CD4-positive, alpha-beta T cell treated with Interleukin-15 for 4 hours (primary cell): ENCODE measurements at places on chromosomes 7 and 10.

DNA sequence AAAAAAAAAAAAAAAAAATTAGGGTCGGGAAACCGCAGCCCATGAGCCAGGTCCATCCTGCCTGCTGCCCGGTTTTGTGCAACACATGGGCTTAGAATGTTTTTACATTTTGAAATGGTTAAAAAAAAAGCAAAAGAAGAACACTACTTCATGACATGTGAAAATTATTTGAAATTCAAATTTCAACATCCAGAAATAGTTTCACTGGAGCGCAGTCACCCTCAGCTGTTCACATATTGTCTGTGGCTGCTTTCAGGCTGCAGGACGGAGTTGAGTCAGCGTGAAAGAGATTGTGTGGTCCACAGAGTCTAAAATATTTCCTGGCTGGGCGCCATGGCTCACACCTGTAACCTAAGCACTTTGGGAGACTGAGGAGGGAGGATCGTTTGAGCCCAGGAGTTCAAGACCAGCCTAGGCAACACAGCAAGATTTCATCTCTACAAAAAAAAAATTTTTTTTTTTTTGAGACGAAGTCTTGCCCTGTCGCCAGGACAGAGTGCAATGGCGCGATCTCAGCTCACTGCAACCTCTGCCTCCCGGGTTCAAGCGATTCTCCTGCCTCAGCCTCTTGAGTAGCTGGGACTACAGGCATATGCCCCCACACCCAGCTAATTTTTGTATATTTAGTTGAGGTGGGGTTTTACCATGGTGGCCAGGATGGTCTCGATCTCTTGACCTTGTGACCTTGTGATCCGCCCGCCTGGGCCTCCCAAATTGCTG lies 63.9 kb upstream of the ECHDC3 start:
- DNase-seq: no peak

GRCh38 chr7:149824748-149825566 lies 13.2 kb upstream of the ZNF862 start:
- no peak for DNase-seq

DNA sequence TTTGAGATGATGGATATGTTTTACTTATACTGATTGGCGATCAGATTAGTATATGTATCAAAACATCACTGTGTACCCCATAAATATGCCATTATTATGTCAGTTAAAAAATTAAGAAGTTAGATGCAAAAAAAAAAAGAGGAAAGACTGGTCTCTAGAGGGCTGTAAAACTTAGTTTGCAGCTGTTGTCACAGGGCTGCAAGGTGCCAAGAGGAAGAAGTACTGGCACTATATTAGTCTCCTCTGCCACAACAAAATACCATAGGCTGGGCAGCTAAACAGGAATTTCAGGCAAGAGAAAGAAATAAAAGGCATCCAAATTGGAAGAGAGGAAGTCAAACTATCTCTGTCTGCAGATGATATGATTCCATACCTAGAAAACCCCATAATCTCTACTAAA lies 177.8 kb upstream of the PLPP4 start:
- no peak for DNase-seq

GRCh38 chr10:101085846-101086245 lies 24.1 kb downstream of the KAZALD1 start:
- no peak for DNase-seq

GRCh38 chr7:75055155-75055554 lies 18.4 kb downstream of the RCC1L start:
- no peak for DNase-seq

DNA sequence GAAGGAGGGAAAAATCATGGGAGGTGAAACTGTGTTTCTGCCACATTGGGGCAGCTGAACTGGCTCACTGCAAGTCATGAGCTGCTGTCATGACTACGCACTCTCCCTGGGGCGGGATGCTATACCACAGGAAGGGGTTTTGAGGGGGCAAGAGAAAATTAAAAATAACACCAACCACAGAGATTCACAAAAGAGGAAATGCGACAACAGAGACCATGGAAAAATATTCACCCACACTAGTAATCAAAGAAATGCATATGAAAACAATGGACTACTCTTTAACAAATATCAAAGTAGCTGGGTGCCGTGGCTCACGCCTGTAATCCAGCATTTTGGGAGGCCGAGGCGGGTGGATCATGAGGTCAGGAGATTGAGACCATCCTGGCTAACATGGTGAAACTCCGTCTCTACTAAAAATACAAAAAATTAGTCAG lies 65.2 kb upstream of the TM9SF3 start:
- peak; percentile 32 for DNase-seq

DNA sequence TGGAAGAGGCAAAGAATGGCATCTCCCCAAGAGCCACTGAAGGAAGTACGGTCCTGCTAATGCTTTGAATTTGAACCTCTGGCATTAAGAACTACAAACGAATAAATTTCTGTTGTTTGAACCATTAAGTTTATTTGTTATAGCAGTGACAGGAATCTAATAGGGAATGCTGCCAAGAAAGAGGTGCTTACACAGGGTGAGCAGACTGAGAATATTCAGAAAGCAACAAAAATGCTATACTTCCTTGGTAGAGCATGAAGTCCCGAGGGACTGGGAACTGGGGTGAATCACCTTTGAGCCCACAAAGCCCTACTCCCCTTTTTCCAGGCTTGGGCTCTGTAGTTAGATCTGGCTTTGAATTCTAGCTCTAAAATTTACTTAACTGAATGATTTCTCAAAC lies 45.0 kb downstream of the PANK1 start:
- no peak for DNase-seq

GRCh38 chr7:29565982-29566746 lies 2.5 kb downstream of the PRR15 start:
- no peak for DNase-seq

GRCh38 chr10:20614911-20615310 lies 282.2 kb downstream of the NEBL start:
- no peak for DNase-seq

- DNase-seq: no peak
Observed at GRCh38 chr7:66303454-66304155, 98.5 kb downstream of the TPST1 start.

DNA sequence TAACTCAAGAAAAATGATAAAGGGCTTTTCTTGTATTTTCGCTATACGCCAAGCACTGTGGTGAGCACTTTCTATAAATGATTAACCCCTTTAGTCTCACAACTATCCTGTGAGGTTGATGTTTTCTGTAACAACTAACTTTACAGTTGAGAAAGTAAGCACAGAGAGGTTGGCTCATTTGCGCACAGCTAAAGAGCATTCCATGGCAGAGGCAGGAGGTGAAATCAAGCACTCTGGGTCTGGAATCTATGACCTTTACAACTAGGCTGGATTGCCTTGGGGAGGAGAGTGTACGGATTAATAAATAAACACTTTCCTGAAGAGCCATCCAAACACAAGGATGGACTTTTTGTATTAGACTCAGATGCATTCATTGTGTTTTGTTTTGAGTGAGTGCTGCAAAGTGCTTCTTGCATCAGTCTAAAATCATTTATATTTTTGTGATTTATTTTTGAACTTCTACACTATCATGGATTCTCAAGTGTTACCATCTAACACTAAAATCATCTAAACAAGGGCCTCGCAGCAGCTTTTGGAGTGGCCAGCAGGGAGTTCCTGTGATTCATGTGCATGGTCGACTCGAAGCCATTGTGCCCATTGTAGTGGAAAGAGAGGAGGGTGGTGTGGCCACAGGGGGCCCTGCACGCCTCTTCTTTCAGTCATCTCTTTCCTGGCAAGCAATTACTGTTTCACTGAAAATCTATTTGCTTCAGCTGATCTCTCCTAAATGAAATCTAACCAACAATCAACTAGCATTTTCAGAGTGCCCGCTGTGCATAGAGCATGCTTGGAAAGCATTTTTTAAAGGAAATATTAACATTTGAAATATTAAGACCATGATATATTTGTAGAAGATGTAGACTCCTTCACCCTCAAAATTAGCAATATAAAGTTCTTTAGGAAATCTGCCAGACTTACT lies 633.4 kb upstream of the COBL start:
- no peak for DNase-seq

DNA sequence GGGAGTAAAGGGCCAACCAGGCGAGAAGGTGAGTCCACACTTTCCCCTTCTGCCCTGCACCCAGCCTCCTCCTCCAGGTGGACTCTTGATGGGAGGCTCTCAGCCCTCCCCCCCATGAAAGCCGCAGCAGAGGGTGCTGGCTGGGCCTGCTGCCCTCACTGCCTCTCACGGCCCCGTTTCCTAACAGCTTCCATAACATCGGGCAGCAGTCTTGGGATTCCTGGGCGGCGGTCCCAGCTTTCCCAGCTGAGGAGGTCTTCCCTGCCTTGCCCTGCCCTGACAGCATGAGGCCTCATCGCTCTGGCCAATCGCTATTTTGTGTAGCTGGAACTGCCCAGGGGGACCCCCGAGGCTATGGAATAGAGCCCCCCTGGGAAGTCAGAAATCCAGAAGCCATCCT lies 76.3 kb downstream of the COL13A1 start:
- DNase-seq: no peak

DNA sequence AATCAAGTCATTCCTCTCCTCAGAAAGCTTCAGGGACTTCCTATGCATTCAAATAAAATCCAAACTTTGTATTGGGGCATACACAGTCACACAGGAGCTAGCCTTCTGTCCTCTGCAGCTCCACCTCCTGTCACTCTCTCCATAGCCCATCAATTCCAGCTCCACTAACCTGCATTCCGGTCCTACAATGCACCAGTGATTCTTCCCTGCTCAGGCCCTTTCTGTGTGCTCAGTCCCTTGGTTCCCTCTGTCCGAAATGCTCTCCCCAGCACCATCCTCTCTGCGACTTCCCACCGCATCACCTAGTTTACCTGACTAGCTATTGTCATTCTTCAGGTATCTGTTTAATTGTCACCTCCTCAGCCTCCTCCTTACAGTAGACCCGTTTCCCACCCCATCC lies 26.4 kb upstream of the YAE1 start:
- DNase-seq: no peak

- DNase-seq: no peak
Observed at GRCh38 chr10:14616955-14617730, 157.6 kb downstream of the FAM107B start.

DNA sequence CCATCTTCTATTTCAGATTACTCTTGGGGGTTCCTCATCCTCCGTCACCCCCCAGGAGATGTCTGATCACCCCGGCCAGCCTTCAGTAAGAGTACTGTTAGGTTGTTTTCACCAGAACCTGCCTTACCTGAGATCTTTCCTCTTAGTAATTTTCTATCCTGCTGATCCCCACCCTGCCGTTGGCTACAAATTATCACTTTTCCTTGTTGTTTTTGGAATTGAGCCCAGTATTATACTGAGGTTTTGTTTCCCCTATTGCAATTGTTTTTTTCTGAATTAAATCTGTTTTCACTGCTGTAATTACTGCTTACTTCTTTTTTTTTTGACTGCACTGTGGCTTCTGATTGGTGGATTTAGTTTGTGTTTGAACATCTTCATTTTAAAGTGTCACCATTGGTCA lies 14.7 kb downstream of the SPAM1 start:
- no peak for DNase-seq

GRCh38 chr10:89973326-89973725 lies 271.9 kb downstream of the KIF20B start:
- no peak for DNase-seq

DNA sequence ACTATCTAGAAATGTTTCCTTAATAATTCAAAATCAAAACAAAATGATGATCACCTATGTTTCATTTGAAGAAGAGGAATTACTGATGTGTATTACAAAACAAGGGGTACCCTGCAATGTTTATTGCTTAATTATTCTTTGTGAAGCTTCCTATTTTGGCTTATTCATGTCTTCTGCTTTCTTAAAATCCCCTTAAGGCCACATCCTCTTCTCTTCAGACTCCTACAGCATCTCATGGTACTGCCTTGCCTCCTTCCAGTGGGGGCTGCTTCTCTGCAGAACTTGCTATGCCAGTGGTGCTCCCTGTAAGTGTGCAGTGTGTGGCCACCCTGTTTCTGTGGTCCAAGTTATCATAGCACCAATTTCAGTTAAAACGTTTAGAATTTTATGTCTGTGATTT lies 35.0 kb downstream of the CCDC146 start:
- DNase-seq: no peak

DNA sequence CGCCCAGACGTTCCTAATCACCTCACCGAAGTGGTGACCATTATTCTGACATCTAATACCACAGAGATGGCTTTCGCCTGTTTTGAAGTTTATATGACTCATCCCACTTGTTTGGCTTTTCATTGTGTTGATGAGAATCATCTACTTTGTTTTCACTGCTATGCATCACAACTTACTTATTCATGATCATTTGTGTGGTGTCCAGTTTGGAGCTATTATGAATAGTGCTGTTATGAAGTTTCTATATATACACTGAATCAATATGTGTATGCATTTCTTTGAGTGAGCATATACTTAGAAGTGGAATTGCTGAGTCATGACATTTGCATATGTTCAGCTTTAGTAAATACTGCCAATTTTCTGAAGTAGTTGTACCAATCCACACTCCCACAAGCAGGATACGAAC lies 38.6 kb upstream of the TNKS2 start:
- DNase-seq: no peak

GRCh38 chr10:80500572-80501380 lies 36.9 kb upstream of the SH2D4B start:
- DNase-seq: peak; percentile 46

DNA sequence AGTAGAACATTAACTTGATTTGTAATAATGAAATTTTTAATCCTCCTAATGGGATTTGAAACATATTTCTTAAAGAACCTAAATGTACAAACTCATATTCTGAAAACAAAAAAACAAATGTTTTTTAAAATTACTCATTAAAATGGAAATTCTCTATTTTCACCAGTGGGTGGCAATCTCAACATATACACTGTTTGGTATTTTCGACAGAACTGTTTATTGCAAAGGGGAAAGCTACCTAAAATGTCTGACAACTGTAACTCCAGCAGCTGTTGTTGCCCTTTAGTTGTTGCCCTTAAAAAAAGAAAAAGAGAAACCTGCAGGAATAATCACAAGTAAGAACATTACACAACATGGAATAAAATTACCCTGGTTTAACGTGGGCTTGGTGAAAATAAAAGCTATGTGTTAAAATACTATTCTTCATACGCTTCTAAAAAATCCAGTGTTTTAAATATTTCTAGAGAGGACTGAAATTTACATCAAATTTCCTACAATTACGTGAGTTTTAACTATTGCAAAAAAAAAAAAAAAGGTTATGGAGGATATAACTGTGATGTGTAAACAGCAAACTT lies 54.5 kb downstream of the COL1A2 start:
- peak; percentile 28 for DNase-seq

GRCh38 chr10:52566471-52567246 lies 205.9 kb downstream of the MBL2 start:
- no peak for DNase-seq

GRCh38 chr10:3772361-3773171 lies 12.4 kb downstream of the KLF6 start:
- peak; percentile 38 for DNase-seq

DNA sequence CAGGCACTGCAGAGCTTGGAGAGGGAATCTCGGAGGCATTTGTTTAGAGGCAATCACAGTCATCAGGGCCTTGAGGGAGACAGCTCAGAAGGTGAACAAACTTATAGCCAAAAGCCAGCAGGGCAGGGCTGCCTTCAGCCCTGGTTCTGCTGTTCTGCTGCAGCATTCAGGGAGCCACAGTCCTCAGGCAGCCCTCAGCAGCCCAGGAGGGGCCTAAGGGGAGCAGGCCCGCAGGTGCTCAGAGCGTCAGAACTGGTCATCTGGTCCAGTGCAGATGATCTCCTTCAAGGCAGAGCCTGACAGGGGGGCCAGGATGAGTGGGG lies 84.7 kb downstream of the ARHGAP22 start:
- no peak for DNase-seq
